ENCODE measurements at places on chromosomes 12 and 14.

GRCh38 chr12:67161322-67161918 is 107.7 kb upstream of the CAND1 start:
- peak; percentile 44 for DNase-seq

DNA sequence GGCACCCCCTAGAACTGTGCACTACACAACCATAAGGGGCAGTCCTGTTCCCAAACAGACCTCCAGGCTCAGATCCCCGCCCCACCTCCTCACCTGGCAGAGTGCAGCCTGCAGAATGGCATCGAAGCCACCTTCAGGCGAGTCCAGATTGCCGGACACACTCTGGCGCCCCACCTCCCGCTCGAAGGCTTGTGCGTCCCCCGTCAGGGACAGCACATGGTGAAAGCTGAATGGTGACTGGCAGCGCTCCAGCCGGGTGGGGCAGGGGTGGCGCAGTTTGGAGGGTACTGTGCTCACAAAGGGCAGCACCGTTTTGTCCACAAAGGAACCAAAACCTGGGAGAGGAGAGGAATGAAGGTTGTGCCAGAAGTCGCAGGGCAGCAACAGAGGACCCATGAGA is 10.6 kb downstream of the ITGB7 start:
- DNase-seq: no peak

- DNase-seq: peak; percentile 69
Measured at GRCh38 chr14:21525571-21525961, 580 bp downstream of the SALL2 start.

- DNase-seq: no peak
Measured at GRCh38 chr14:81474148-81474492, 59.5 kb downstream of the SEL1L start.

GRCh38 chr14:75711105-75711795 is 50.2 kb downstream of the TTLL5 start:
- peak; percentile 35 for DNase-seq

GRCh38 chr14:64401949-64402348 is 13.8 kb downstream of the MTHFD1 start:
- no peak for DNase-seq

DNA sequence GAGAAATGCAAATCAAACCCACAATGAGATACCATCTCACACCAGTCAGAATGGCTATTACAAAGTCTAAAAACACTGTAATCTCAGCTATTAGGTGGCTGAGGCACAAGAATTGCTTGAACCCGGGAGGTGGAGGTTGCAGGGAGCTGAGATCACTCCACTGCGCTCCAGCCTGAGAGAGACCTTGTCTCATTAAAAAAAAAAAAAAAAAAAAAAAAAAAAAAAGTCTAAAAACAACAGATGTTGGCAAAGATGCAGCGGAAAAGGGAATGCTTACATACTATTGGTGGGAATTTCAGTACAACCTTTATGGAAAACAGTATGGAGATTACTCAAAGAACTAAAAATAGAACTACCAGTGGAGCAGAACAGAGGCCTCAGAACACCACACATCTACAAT is 19.0 kb upstream of the ATF7 start:
- no peak for DNase-seq

DNA sequence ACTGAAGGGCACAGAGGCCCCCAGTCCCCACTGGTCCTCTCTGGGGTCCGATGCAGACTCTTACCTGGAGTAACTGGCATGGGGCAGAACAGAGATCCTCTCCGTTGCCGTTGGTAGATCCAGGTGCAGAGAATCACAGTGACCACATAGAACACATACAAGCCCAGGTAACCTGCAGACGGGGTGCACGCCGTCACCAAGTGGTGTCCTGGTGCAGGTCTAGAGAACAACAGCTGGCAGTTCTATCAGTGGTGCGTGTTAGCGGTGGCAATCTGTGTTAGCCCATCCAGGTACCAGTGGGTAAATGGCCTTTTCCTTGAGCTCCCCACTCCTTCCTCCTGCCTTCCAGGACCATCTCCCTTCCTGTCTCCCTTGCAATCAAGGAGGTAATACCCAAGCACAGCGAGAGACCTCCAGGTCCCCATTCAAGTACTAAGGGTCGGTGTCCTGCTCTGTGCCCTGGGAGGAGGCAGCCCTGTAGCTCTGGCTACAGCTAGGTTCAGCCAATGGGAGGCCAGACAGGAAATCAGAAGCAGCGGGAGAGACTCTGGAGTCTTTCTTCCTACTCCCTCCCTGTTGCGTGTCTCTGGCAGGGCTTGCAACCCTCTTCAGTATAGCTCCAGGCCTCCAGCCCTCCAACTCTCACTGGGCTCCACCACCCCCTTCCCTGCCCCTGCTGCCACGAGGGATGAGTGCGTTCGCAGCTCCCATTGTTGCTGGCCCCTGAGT is 15.8 kb downstream of the SLC8B1 start:
- no peak for DNase-seq

DNA sequence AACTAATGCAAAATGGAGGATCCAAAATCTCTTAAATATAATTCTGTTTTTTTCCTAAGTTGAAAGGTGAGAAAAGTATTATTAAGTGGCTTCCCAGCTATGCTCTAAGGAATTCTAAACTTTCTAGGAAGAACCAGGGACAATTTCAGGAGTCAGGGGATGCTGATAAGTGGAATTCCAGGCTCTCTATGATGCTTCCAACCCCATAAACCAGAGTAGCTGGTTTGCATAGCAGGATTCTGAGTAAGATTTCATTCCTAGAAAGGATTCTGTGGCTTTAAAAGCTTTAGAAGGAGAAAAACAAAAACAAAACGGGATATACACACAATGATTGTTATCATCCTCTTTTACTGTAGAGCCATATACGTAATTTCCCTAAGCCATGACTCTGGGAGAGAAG is 93.9 kb downstream of the SLC16A7 start:
- DNase-seq: no peak

DNA sequence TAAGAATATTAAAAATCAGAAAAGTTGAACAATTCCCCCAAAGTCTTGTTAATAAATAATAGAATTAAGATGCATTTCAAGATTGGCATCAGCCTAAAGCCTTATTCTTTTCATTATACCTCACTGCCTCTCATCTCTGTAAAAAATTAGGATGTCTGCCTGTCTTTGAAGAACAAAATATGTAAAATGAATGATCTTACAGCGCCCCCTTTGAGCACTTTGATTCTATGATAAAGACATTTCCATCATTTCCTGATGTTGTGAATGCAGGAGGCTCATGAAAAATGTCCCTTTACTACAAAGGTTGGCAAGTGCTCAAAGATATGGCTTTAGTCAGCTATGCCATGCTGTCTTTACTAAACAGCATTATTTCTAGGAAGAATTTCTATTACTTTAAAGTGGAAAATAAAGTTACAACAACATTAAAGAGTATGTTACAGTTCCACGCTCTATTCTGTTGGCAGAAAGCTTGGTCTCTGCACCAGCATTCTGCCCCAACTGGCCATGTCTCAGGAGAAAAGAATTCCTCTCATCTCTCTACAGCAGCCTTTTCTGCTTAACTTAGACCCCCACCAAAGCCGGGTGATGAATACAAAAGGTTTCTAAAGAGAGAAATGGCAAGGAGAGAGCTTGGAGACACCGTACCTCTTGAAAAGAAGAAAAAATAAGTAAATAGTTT is 95.1 kb downstream of the LLPH start:
- DNase-seq: peak; percentile 34

DNA sequence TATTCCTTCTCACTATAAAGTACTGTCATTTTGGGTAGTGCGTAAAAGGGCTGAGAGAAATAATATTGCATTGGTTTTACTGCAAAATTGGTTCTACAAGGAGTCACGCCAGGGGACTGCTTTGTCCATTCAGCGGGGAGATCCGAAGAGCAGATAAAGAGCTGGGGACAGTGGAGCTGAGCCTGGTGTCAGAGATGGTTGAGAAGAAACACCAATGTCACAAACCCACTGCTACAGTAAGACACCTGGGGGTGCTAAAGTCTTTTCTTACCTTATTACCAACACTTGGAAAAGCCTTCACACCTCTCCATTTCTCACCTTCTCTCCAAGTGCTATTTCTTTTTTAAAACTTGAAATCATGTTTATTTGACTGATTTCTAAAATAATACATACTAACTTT is 14.1 kb downstream of the IL31 start:
- peak; percentile 58 for DNase-seq

DNA sequence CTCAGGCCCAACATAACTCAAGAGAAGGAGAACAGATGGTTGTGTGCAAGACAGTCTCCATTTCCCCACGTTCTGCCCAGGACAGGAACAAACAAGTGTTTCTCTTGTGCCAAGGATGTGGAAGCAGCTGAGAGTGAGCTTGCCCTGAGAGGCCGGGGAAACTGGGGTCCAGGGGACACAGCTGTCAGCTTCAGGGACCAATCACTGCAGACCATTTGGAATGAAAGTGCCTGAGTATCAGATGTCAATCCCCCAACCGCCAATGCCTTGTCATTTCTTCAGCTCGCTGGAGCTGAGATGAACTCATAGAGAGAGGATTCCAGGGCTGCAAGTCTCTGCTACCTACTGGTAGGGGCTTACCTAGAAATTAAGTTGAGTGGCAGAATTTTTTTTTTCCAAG is 71.9 kb upstream of the METAP2 start:
- no peak for DNase-seq

GRCh38 chr12:115149685-115150378 is 465.9 kb upstream of the TBX3 start:
- no peak for DNase-seq

GRCh38 chr14:71437870-71438269 is 494.4 kb upstream of the RGS6 start:
- DNase-seq: no peak

DNA sequence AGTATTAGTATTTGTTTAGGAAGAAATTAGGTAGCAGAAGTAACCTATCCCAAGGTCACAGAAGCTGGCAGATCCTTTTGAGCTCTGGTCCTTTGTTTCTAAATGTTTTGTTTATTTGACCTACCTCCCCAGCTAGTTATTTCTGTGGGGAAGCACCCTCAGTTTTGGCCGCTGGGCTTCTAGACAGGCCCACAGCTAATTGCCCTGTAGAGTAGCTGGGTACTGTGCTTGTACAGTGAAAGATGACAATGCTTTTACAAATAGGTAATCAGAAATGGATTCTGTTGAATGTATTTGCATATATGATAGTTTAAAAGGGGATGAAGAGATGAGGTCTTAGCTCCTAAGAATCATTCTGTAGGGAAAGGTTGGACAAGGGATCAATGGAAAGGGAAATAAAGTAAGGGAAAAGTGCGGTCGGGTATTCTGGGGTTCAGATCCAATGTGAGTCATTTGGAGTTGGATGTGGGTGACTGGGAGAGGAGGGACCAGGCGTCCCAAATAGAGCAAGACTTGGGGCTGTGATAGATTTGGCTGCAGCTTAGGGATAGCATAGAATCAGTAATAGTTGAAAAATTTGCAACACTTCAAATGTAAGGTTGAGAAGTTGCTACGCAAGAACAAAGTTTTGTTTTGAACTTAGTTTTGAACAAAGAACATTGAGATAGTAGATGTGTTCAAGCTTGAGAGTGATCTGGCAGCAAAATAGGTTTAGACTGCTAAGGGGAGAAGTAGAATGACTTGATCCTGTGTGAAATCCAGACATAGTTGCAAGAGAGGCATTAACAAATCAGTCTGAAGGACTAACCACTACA is 3.6 kb downstream of the NUDT4 start:
- DNase-seq: no peak

DNA sequence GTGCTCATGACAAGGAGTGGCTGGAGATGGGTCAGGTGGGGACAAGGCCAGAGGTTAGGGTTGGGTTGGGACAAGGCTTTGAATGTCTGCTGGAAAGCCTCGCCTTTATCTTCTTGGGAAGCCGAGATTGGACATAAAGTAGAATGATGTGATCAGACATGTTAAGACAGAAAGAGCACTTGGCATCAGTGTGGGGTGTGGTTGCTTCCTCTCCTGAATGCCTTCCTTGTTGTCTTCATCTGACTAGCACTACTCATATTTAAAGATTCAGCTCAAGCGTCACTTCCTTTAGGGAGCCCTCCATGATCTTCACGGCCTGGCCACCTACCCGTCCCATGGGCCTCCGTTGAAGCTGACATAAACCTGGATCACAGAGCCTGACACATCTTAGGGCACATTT is 14.8 kb upstream of the C12orf75 start:
- DNase-seq: no peak

DNA sequence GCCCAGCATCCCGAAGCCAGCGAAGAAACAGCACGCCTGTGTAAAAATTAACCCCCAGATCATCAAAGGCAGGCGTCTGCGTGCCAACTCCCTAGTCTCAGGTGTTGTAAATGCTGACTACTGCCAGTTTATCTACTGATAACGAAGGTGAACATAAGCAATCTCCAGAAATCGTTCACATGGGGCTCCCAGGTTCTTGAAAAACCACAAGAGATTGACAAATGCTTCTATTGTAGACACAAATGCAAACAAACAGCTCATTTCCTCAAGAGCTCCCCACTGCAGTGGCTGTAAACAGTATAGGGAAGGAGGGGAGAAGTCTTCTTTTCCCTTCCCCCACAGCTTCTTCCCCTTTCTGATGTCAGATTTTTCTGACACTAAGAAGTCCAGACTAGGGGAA is 5.3 kb upstream of the PLEKHG3 start:
- no peak for DNase-seq

DNA sequence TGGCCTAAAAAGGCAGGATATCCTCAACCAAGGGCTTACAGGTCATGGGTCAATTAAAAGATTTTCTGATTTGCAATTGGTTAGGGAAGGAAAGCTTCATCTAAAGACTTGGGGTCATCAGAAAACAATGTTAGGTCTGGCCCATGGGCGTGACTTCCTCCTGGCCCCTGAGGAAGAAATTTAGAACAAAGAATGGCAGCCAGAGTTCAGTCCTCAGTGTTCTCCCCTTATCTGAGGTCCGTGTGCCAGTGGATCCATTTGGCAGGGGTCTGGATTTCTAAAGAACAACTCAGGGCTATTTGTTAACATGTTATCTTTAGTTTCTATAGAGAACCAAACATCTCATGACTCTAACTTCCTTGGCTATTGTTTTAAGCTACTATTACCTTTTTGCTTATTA is 27.8 kb upstream of the NFYB start:
- no peak for DNase-seq

- no peak for DNase-seq
Measured at GRCh38 chr14:47596860-47597259, 78.5 kb downstream of the MDGA2 start.

DNA sequence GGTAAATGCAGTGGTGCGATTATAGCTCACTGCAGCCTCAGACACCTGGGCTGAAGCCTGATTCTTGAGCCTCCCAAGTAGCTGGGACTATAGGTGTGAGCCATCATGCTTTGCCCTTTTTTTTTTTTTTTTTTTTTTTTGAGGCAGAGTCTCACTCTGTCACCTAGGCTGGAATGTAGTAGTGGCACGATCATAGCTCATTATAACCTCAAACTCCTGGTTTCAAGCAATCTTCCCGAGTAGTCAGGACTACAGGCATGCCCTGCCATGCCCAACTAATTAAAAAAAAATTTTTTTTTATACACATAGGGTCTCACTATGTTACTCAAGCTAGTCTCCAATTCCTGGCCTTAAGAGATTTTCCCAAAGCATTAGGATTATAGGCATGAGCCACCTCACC is 6.9 kb downstream of the ATP2A2 start:
- DNase-seq: no peak
